ENCODE measurements at places on chromosomes 6 and 20. TPM values are rescaled to one million over a fixed set of nuclear protein-coding genes. Genes with fewer than 3 reads are reported as not detected.

CST2 gene
- total RNA-seq: not detected

CALHM4 gene
- not detected for total RNA-seq

- no peak for DNase-seq
Observed at GRCh38 chr6:35943390-35943789, 22.5 kb upstream of the SRPK1 start.

- DNase-seq: no peak
Observed at GRCh38 chr6:133854364-133855275, 34.3 kb upstream of the TCF21 start.

GRCh38 chr20:44435630-44436335 lies 39.9 kb upstream of the TTPAL start:
- no peak for DNase-seq

GRCh38 chr6:300026-300425 lies 7.7 kb downstream of the DUSP22 start:
- DNase-seq: peak; percentile 88
